Activated T-cell treated with anti-CD3 and anti-CD28 coated beads, Interleukin-2, amount 50 U/mL, for 48 hours (primary cell): ENCODE measurements at places on chromosomes 16 and 17.

GRCh38 chr16:69350536-69351133 is 951 bp downstream of the TMED6 start:
- no peak for DNase-seq

- DNase-seq: no peak
Observed at GRCh38 chr16:27413956-27414355, 12.0 kb downstream of the IL21R start.

DNA sequence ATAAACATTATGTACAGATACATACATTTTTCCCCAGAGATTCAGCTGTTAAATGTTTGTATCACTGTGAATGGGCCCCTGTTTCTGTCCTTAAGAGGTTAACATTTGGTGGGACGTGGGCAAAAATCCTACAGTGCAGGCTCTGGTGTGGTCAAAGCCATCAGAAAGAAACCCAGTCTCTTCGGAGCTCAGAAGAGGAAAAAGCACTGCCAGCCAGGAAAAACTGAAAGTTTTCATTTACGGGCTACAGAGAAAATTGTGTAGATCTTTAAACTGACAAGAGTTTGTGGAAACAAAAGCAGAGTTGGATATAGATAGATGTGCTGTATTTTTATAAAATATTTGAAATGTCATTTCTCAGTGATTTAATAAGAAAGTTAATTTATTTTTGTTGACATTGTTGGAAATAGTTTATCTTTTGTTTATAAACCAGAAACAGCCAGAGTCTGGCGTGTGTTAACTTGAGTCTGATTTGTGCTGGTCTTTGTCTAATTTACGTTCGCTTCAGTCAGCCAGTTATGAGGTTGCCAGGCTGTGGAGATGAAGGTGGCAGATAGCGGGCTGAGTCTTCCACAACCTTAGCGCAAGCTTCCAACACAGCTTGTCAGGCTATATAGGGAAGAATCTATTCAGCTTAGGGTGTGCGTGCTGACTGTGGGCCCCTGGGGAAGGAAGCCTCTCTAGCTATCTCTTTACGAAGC is 9.5 kb upstream of the TEKT3 start:
- DNase-seq: no peak

DNA sequence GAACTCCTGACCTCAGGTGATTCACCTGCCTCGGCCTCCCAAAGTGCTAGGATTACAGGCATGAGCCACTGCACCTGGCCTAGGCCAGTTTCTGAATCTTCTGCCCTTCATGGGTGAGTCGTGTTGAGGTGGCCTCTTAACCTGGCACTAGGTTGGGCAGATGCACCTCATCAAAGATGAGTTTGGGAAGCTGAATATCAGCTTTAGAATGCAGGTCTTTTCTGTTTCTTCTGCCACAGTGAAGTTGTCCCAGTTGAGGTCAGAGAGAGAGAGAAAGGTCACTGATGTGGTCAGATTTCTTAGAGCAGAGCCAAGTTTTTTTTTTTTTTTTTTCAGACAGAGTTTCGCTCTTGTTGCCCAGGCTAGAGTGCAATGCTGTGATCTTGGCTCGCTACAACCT is 111.3 kb upstream of the WSCD1 start:
- no peak for DNase-seq

DNA sequence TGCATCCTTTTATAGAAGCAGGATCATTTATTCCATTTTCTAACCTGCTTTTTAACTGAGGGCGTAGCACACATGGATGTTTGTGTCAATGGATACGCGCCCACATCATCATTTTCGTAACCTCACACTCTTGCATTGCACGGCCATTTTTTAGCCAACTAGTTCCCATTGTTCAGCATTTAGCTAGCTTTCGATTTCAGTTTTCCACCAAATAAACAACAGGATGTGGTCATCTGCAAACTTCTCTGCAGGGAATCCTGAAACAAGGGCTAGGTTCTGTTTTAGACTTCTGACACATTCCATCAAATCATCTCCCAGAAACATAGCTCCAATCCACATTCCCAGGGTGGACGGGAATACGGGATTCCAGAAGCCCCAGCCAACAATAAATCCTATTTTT is 6.4 kb downstream of the CYB561 start:
- no peak for DNase-seq

DNA sequence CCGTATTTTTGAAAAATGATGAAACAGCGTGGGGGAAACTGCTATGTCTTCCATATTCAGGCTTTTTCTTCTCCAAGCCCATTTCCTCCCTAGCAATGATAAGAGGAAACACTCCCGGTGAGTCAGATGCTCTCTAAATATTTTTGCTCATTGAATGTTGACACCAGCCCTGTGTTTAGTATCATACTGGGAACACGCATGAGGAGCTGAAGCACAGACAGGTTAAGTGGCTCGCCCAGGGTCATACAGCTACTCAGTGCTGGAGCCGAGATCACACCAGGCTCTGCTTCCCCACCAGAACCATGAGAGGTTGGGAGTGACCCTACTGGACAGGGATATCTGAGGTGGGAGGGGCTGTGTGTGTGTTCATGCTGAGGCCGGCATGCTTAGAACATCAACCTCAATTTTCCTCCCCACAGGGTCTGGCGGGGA is 37.8 kb upstream of the ADGRG1 start:
- no peak for DNase-seq

DNA sequence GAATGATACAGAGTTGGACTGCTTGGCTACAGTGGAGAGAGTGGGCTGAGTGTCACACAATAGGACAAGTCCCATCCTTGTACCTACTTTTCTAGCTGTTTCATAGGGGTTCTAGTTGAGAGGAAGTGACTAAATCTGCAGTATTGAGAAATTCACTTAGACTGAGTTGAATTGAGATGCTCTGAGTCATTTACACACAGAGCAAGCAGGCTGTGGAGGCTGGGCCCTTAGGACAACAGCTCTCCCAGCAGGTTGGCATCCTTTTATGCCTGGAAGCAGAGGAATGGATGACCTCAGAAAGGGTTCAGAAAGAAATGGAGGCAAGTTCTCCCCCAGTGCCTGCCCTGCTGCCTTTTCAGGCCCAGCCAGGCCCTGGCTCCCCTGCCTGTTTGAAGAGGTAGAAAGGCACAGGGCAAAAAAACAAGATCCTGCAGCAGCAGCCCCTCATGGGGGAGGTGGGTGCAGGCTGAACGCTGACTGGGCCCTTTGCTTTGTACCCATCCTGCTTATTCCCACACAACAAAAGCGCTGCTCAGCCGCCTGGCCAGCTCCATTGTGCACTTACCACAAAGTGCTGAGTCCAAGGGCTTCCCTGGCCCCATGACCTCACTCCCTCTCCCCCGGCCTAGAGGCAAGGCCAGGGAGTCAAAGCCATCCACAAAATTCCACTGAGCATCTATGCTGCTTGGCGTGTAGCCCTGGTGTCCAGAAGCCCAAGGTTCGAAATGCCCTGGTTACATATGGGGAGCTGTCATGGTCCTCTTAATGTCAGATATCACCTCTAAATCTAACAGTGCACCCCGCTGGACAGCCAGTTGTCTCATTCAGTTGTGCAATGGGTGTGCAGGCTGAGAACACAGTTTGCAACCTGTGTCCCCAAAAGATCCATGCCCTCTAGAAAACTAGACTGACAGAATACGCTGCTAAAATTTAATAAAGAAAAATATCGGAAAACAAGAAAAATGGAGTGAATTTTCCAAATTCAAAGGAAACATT is 5.4 kb upstream of the CRYBA1 start:
- DNase-seq: peak; percentile 42

DNA sequence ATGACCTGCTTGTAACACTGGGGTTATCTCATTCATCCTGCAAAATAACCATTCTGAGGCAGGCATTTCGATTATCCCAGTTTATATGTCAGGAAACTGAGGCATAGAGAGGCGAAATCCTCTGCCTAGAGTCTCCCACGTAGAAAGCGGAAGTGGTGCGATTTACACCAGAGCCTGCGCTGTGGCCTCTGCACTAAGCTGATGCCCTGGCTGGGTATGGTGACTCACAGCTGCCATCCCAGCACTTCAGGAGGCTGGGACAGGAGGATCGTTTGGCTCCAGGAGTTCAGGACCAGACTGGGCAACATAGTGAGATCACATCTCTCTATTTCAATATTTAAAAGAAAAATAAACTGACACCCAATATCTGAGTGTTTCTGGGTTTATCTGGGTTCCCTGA is 59.3 kb upstream of the BCO1 start:
- DNase-seq: no peak

GRCh38 chr16:71880176-71880575 is 3.8 kb downstream of the ZNF821 start:
- DNase-seq: no peak

GRCh38 chr16:31569360-31569717 is 41.6 kb downstream of the AHSP start:
- peak; percentile 19 for DNase-seq

- DNase-seq: no peak
Observed at GRCh38 chr17:45001310-45001709, 33.2 kb upstream of the C1QL1 start.

DNA sequence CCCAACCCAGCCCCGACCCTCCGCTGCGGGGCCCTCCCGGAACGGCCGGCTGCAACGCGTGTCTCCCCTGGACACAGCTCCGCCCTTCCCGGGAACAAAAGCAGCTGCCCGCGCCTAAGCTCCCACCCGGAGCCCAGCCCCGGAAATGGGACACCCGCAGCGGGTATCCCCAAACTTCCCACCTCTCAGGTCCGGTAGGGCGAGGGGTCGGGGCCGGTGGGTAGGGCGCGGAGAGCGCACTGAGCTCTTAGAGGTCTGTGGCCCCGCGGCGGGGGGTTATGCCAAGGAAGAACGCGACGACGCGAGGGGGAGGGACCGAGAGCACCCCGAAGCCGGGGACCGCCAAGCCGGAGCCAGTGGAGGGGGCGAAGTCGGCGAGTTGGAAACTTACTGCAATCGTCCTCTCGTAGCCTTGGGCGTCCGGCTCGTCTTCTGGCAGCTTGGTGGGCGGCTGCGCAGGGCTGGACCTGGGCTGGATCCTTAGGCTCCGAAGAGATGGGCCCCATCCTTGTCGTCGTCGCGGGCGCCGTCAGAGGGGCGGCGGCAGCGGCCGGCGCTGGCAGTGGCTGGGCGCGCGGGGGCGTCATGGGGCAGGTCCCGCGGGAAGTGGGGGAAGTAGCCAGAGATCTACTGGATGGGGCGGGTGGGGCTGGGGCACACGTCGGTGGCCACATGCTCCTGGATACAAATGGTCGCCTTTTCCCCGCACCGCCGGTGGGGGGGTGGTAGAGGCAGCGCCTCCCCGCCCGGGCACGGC is 6.9 kb downstream of the USP6 start:
- peak; percentile 19 for DNase-seq

- peak; percentile 73 for DNase-seq
Observed at GRCh38 chr17:58156839-58157803, 8.9 kb downstream of the OR4D1 start.

GRCh38 chr16:22053921-22054341 is 38.4 kb upstream of the VWA3A start:
- no peak for DNase-seq

DNA sequence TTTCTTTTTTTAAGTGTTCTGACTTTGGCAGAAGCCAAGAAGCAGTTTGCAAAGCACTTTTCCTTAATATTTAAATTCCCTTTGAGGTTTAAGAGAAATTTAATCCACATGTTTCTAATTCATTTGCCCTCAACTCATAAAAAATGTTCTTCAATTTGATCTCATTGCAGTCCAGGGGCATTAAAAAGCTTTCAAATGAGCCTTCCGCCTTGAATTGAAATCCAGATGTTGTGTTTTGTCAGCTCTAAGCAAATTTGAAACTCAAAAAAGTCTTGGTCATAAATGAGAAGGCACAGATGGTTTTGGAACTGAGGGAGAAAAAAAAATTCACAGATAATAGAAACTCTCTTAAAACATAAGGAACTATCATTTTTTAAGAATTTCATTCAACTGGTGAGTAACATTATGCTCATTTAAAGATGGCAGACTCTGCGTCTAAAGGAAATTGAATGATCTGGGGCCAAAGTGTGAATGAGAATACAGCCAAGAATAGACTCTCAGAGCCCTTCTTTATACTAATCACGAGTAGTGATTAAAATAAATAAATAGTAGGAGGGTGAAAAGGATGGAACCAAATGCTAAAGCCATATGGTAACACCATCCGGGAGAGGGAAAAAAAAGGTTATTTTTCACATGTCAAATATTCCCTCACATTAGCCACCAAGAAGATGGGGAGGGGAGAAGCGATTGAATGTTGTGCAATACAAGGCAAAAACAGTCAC is 1304.7 kb downstream of the CDH8 start:
- DNase-seq: no peak

- DNase-seq: no peak
Observed at GRCh38 chr17:1473170-1473569, 17.1 kb upstream of the CRK start.

- no peak for DNase-seq
Observed at GRCh38 chr17:77894126-77894956, 64.2 kb upstream of the TNRC6C start.

DNA sequence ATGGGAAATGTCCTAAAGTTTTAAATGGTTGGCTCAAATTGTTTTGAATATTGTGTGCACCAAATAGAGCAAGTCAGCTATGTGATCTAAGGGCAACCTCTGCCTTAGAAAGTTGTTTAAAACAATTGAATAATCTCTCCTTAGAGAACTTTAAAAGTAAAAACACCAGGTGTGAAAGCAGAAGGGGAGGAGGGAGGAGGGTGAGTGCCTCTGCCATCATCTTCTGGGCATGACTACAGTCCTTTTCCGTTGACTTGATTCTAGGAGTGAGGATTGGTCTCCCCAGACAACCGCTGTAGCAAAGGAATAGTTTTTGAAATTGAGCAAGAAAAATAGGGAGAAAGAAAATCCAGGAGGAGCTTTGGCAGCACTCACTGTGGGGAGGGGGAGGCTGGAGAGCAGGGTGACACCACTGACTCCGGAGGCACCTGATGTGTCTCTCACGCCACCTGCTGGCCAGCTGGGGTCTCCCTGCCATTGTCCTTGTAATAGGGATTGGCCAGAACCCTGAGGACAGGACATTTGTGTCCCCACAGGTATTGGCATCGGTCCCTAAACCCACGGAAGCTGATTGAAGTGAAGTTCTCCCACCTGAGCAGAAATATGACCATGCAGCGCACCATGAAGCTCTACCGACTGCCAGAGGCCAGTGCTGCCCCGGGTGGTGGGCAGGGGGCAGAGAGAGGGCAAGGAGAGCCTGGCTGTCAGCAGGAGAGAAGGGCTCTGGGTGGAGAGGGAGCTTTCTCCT is 33.3 kb downstream of the PLCD3 start:
- DNase-seq: peak; percentile 88

- no peak for DNase-seq
Observed at GRCh38 chr16:67543582-67543981, 15.0 kb downstream of the RIPOR1 start.

DNA sequence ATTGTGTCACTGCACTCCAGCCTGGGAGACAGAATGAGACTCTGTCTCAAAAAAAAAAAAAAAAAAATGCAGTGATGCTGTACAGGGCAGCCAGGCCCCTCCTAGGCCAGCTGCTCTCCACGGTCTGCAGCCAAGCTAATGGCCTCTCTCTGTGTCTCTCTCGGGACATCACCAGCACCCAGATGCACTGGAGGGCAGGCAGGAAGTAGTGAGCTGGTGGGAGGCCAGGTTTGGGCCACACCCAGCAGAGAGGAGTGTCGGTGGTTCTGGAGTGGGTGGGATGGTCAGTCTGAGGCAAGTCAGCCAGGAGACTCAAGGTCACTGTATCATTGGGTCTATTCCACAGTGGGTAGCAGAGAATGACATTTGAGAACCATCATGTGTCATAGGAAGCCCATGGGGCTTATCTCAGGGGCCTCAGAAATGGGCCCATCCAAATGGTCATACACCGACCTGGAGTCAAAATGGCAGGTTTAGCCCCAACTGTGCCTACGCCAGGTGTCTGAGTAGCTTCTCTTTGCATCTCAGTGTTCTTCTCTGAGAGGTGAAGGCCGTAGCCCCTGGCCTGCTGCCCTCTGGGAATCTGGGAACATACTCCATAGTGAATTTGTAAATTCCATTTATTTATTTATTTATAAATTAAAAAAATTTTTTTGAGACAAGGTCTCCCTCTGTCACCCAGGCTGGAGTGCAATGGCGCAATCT is 22.7 kb downstream of the WNT9B start:
- no peak for DNase-seq
